ENCODE measurements at places on chromosomes 2 and 18.

DNA sequence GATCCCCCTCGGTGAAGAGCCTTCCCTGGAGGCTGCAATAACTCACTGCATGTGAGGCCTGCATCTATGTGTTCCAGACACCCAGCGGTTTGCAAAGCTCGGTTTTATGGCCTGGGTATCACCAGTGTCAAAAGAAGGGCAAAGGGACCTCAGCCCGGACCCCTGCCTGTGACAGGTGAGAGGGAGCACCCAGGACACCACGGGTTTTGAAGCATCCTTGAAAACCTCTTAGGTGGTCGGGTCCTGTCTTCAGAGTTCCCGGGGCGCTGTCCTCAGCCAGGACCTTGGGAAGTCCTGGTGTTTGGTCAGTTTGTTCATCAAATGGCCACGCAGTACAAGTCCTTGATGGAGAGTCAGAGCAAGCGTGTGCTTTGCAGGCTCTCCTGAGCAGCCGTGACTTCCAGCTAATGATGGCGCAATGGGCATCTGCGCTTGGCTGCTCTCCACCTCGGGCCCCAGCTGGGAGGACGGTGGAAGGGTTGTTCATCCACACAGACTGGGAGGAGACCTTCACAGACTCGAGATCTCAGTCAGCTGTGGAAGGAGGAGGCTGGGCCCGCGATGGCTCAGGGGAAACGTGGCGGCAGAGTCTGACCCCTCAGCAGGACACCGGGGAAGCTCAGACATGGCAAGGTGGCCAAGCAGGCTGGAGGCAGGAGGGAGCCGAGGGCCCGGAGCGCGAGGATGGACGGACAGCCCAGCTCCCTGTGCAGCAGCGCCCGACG is 113.1 kb upstream of the GPC1 start:
- no peak for DNase-seq

- no peak for DNase-seq
Measured at GRCh38 chr2:133992454-133992853, 261.4 kb upstream of the MGAT5 start.

- DNase-seq = no peak
Measured at GRCh38 chr2:220653776-220654175, 918.3 kb downstream of the EPHA4 start.

DNA sequence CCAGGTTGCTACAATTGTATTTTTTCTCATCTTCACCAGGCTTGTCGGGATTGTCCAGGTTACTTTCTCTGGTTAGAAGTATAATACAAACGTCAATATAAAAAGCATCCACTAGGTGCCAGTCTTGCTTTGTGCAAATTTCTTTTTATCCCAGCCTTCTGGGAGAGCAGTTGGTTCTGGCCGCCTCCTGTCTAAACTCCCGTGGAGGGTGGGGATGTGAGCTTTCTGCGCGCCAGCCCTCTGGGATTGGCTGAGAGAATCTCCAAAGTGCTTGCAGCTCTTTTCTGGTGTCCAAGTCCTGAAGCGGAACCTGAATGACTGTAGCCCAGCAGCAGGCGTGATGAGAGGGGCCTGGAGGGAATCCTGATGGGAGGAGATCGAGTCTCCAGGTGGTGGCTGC is 22.4 kb upstream of the TOGARAM2 start:
- DNase-seq = peak; percentile 8

DNA sequence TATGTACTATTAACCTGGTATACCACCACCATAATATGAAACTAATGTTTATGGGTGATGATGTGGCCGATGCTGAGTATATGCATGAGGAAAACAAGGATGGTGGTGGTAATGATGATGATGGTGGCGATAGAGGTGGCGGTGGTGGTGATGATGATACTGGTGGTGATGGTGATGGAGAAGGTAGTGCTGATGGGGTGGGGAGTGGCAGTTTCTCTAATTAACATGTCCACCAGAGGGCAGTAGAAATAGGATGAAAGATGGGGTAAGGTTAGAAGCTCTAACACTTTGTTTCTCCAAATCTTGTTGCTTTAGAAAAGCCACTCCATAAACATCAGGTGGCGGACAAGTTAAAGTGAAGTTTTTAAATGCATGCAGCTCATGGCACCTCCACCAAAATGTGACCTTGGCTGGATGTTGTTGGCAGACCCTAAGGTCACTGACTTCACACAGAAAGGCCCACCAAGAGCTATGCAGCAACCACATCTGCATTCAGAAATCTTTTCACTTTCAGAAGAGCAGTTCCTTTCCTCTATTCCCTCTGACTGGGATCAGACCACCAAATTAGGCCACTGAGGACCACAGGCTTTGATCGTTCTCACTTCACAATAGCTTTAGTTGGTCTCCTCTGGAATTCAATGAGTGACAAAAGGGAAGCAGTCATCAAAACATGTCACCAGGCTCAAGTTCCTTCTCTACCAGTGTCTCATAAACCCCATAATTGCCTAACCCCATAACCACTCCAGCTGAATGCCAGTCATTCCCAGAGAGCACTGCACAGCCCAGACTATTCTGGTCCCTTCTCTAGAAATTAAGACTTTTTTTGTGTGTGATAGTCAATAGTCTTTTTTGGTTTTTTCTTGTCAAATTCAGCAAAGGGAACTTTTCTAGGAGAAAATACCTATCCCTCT is 7.5 kb upstream of the BCL11A start:
- DNase-seq = no peak

- no peak for DNase-seq
Measured at GRCh38 chr2:98464772-98465310, 20.2 kb downstream of the INPP4A start.
